Tongue (tissue), 3 donors: ENCODE measurements at places on chromosomes 5 and 9.

GRCh38 chr5:43702815-43703214 lies 99.8 kb downstream of the NNT start:
- peak; percentile 26 for DNase-seq

GRCh38 chr5:136205061-136205702 lies 12.2 kb upstream of the SMIM32 start:
- DNase-seq: no peak

- no peak for DNase-seq
These were observed 1.1 kb downstream of the PRUNE2 start for GRCh38 chr9:76904661-76905457.

DNA sequence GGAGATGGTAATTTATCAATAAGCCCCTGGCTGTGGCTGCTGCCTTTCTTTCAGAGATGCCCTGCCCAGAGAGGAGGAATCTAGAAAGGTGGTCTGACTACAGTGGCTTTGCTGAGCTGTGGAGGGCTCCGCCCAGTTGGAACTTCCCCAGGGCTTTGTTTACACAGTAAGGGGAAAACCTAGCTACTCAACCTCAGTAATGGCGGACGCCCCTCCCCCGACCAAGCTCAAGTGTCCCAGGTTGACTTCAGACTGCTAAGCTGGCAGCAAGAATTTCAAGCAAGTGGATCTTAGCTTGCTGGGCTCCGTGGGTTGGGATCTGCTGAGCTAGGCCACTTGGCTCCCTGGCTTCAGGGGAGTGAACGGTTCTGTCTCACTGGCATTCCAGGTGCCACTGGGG lies 865.4 kb upstream of the ACO1 start:
- DNase-seq: no peak

GRCh38 chr9:123401879-123402513 lies 46.0 kb downstream of the CRB2 start:
- DNase-seq: peak; percentile 85

DNA sequence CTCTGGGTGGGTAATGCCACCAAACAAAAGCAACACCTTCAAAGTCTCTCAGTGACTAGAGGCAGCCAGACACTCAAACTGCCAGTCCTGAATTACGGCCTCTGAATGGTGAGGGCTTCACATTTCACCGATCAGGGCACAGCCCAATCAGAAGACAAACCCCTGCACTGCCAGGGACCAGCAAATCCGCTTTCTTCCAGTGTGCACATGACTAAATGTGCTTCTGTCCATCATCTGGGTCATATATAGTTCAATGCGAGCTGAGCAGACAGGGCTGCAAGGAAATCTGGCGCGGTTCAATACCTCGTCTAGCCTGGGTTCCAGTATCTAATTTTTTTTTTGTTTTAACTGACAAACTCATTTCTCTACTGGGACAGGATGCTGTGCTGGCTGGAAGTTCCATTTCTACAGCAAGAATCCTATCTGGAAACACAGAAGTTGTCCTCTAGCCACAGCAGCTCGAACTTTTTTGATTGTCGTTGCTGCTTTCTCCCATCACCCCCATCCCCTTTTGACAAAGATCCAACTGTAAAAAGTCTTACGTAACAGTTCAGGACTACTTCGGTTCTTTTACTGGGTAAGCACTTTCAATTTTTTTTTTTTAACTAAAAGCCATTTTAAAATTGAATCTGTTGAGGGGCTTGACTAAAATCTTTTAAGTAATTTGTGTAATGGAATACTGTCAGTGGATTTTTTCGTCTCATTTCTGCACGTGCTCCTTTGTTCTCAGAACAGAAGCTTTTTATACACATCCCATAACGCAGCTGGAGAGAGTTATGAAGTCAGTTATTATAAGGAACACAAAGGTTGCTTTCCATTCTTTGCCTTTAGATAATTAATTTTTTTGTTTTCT lies 112.7 kb downstream of the NR6A1 start:
- DNase-seq: peak; percentile 97

DNA sequence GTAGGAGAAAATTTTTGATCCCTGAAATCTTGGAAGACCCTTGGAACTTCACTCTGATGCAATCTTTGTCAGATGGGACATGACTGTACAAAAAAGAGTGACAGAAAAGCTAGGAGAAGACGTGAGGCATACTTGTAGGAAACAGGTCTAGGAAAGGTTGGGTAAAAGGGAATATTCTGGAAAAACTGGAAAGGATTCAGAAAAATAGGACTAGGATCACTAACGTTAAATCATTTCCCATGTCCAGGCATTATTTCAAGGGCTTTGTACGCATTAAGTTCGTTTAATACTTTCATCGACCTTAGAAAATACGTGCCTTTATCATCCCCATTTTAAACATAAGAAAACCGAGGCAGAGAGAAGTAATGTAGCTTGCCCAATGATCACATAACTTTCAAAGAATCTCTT lies 2.9 kb downstream of the ALDH1A1 start:
- no peak for DNase-seq

GRCh38 chr5:94102849-94103248 lies 361.4 kb upstream of the POU5F2 start:
- DNase-seq: no peak

DNA sequence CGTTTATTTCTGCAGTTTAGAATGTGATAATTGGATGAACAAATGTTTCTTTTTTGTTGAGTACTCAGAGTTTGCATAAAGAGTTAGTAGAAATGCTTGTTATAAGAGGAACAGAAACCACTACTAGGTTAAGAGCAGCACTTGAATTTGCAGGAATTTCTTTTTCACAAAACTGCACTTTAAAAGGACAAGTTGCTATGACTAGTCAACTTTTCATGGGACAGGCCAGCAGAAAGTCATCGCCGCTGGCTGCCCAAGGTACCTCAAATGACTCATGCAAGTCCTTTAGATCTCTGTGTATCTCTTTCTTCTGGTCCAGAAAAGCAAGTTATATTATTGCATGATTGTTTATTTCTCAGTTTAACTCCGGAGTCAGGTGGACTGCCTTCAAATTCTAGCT lies 97.3 kb upstream of the HMHB1 start:
- no peak for DNase-seq

DNA sequence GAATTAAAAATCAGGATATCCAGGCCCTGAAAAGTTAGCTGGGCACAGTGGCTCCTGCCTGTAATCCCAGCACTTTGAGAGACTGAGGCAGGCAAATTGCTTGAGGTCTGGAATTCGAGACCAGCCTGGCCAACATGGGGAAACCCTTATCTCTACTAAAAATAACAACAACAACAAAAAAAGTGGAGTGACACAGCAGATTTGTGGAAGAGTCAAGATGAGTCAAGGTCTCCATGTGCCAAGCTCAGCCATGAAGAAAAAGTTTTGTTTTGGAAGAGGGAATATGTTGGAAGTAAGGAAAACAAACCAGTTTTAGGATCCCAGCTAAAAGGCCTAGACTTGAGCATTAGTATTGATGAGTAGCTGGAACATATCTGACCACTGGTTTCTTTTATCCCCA lies 14.7 kb downstream of the LRRC70 start:
- no peak for DNase-seq
